ENCODE measurements at places on chromosomes 11 and 22.

DNA sequence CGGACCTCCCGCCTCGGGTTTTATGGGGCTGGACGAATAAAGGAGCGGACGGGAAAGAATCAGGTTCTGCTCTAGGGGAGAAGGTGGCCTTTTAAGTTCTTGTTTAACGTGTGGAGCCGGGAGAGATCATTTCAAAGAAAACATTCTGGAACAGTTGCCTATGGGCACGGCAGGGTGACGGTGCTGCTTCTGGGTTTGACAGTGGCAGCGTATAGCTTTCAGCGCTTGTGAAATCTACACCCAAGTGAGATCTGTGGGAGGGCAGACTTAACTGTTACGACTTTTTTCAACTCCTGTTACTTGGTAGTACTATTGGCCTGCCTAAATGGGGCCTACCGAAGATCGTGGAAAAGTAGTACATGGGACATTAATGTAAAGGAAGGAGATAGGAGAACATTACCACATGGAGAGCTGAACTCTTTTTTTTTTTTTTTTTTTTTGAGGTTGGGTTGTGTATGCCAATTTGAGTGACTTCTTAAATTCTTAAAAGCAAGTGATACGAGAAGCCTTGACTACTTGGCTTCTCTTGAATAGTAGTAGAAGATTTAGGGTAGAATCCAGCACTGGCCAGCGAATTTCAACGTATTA is 743 bp downstream of the USP47 start:
- DNase-seq: peak; percentile 36

DNA sequence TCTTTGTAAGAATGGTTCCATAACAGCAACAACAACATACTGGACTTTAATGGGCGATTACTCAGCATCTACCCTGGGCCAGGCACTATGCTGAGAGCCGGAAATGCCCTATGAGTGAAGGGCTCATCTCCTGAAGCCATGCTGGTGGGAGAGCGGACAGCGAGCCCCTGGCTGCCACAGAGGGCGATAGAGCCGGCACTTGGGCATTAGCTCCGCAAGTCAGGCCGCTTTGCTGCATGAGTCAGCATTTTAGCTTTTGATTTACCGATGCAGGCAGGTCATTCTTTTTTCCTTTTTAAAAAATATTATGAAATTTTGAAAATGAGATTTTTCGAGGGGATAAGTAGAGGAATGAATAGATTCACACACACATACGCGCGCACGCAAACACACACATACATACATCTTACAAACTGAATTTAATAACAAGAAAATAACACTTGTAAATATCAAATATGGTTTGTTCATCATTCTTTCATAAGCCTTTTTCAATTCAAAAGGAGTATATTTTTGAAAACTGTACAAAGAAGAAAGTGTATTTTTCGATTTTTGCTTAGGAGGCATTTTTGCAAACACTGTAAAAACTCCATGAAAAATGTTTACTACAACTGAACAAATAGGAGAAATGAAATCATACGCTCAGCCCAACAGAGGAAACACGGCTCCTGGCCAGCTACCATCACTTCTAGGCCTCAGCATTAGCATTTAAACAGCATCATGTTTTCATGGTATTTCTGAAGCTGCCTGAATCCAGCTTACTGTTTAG is 667.3 kb downstream of the OPCML start:
- DNase-seq: no peak

DNA sequence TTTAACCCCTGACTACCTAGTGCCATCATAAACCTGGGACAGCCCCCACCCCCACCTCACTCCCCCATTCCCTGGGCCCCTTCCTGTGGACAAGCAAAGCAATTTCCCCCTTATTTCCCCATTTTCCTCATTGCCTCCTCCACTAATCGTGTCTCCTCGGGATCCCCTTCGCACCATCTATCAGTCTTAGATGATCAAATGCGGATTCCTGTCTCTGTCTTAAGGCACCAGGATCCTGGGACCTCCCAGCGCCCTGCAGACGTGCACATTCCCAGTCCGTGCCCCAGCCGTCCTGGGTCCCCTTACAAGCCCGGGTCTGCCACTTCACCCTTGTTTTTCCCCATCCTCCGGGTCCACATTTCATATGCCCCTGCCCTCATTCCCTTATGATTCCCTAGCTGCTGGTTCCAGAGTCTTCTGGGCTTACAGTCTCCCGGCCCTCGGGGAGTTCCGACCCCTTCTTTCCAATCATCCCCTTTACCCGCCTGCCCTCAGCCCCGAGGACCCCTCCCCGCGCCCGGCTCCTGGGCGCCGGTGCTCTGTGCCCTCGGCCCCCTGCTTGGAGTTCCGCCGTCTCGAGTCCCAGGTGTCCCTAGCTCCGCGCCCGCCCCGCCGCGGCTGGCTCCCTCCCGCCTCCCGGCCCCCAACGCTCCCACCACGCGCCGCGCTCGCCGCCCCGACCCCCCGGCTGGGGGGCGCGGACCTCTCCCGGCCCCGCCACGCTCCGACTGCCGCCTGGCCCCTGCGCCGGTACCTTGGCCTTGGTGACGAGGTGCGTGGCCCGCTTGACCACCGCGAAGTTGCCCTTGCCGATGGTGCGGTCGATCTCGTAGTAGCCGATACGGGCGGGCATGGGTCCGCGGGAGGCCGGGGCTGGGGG is 599 bp downstream of the SIK3 start:
- peak; percentile 22 for DNase-seq

GRCh38 chr11:118147502-118147901 is 5.1 kb downstream of the SCN4B start:
- DNase-seq: no peak

Data from T-helper 1 cell (primary cell).